ENCODE measurements at places on chromosomes 1 and 21. TPM values are rescaled to one million over a fixed set of nuclear protein-coding genes. Genes with fewer than 3 reads are reported as not detected.

Gene CELA3B
- total RNA-seq, result 3.5 TPM

Gene IFNAR1
- total RNA-seq, result 43.3 TPM

Gene DMRTB1
- total RNA-seq, result not detected

Gene CHODL
- total RNA-seq, result 2.3 TPM

Gene TMPRSS2
- total RNA-seq, result 566 TPM

Gene VWA5B1
- 0.16 TPM for total RNA-seq

Gene LCE2B
- not detected for total RNA-seq

Gene MX2
- total RNA-seq, result 9.2 TPM

Gene CLCA4
- total RNA-seq, result 1,343 TPM

Gene MAB21L3
- 1.7 TPM for total RNA-seq

Gene C1QTNF12
- total RNA-seq, result 21.5 TPM

Gene PGBD5
- total RNA-seq, result 3.2 TPM
